ENCODE measurements at places on chromosomes 5 and 9.

GRCh38 chr9:75229605-75230332 is 141.5 kb downstream of the OSTF1 start:
- no peak for DNase-seq

GRCh38 chr5:144114571-144114970 is 55.9 kb downstream of the YIPF5 start:
- DNase-seq, result no peak

DNA sequence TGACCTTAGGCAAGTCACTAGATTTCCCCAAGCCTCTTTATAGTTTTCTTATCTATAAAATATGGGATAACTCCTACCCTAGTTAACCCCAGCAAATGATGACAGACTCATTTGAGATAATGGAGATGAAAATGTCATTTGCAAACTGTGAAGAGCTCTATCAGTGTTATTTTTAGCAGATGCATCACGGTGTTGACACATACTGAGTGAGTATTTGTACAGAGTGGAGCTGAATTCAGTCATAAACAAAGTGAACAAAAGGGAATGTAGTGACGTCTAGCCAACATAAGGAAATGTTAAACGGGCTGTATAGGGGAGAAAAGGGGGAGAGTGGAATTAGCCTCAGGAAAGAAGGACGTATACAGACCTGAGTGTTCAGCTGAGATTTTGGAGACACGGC is 75.9 kb downstream of the NMUR2 start:
- DNase-seq, result no peak

GRCh38 chr9:24516463-24516862 is 29.2 kb downstream of the IZUMO3 start:
- DNase-seq, result no peak

DNA sequence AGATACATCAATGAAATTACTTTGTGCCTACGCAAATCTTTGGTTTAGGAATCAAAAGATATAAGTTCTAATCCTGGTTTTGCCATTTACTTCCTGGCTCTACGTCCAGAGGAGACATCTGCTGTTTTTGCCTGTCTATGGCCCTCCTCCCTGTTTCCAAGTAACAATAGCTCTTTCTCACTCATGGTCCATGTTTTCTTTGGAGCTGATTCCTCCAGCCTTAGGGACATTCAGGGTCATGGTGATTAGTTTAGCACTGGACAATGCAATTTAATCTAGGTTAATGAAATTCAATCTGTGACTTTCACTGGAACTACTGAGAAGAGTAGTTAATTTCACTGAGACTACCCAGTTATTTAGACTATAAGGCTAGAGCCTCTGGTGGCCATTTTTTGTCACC is 170.6 kb downstream of the SEMA6A start:
- no peak for DNase-seq

- no peak for DNase-seq
Observed at GRCh38 chr9:130311408-130312140, 46.0 kb downstream of the HMCN2 start.

- DNase-seq, result no peak
Observed at GRCh38 chr5:71924325-71924724, 182.9 kb upstream of the MAP1B start.

- no peak for DNase-seq
Observed at GRCh38 chr9:68562461-68562860, 21.8 kb upstream of the TMEM252 start.

DNA sequence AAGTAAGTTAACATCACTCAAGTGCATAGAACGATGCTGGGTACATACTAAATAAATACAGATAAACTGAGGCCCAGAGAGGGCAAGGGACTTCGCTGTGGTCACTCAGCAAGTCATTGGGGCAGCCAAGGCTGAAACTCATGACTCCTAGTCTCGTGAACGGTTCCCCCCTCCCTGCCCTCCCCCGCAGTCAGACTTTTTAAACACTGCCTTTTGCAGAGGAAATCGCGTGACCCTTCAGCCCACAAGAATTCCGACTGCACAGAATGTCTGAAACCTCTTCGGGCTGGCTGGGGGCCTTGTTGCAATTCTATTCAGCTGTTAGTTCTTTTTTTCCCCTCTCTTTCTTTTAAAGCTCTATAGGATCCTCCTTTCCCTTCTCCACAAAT is 28.1 kb downstream of the NEK6 start:
- DNase-seq, result peak; percentile 80

GRCh38 chr5:81639556-81639955 is 111.3 kb downstream of the SSBP2 start:
- DNase-seq, result no peak

GRCh38 chr9:119829748-119830147 is 460.5 kb upstream of the BRINP1 start:
- DNase-seq, result no peak

DNA sequence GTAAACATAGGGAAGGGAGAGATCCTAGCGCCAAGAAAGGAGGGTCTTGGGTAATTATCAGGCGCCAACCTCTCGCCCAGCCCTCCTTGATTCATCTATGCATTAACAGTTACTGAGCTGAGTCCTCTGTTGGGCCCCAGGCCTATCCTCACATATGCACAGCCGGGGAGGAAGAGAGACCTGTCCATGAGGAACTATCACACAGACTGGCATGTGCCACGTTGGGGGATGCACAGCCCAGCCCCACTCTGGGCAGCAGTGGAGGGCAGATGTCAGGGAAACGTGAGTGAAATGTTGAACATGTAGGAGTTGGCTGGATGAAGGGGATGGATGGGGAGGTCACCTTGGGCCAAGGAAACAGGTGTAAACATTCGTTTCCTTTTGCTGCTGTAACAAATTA is 18.8 kb upstream of the ENHO start:
- DNase-seq, result no peak

GRCh38 chr5:133347039-133347438 is 265.3 kb downstream of the FSTL4 start:
- peak; percentile 8 for DNase-seq

- no peak for DNase-seq
Observed at GRCh38 chr9:35845824-35846771, 17.1 kb downstream of the TMEM8B start.

GRCh38 chr9:123228967-123229366 is 39.4 kb downstream of the STRBP start:
- DNase-seq, result no peak

- DNase-seq, result no peak
Observed at GRCh38 chr9:4138180-4138579, 161.7 kb downstream of the GLIS3 start.

GRCh38 chr9:119451426-119451825 is 82.2 kb upstream of the BRINP1 start:
- no peak for DNase-seq

DNA sequence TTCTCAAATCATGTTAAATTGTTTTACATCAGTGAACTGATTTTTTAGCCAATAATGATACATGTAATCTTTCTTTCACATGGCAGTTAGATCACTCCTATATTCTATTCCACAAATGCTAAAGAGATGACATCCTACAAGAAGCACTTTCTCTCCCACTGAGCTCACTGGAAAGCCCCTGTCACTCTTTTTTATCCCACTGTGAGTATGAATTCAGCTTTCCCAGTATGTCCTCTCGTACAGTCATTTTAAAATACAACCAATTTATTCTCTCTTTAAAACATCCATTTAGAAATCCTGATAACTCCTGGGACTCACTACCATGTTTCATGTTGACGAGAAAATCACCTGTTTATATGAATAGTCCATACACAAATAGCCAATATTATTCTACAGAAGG is 599.9 kb downstream of the SEMA5A start:
- no peak for DNase-seq

GRCh38 chr5:143208781-143209510 is 194.5 kb downstream of the NR3C1 start:
- no peak for DNase-seq

DNA sequence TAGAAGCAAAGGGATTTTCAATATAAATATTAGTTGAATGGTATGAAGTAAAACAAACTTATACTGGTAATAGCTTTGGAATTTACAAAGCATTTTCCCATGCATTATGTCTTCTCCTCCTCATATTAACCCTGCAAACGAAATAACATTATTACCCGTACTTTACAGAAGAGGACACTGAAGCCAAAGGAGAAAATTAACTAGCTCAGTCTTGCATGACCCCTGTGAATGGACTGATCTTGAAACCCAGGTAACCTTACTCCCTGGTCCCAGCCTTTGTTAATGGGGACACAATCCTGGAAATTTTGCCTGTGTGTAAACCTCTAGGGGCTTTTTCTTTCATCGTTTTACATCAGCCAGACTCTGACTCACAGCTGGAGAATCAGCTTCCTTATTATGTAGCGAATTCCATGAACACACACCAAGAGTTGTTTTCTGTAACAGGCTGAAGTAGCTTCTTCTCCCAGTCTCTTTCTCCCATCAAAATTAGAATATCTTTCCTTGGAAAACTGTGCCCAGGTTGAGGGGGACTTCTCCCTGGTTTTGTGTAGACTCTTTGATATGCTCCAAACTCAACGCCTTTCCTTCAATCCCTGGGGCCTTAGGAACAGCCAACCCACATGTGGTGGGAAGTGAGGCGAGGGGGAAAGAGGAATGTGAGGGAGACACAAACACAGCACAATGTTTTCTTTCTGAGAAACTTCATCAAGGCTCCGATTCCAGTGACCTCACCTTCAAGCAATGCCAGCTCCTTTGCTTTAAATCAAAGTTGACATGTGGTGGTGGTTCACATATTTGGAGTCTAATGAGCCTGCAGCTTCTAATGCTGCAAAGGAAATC is 480.9 kb upstream of the PAPPA start:
- no peak for DNase-seq

DNA sequence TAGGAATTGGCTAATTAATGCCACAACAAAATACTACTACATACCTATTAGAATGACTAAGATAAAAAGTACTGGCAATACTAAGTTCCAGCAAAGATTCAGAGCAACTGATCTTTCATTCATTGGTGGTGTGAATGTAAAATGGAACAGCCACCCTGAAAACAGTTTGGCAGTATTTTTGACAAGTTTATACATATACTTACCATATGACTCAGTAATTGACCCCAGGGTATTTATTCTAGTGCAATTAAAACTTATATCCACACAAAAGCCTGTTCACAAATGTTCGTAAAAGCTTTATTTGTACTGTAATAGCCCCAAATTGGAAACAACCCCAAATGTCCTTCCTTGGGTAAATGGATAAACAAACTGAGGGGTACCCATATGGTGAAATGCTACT is 270.8 kb upstream of the ACTBL2 start:
- no peak for DNase-seq

- DNase-seq, result no peak
Observed at GRCh38 chr5:133839721-133840120, 128.7 kb downstream of the C5orf15 start.

DNA sequence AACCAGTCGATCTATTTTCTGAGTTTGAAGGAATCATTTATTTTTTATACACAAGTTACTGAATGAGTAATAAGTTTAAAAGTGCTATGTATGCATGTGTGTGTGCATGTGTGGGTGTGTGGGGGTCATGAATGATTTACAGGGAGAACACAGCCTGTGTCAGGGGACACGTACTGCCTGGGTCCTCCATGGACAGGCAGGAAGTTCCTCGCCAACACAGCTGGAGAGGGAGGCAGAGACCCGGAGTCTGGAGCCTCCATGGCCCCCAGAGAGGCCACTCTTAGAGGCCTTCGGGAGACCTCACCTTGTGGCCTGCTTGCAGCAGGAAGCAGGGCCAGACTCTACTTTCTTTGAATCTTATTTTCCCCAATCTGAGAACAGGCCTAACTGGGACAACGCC is 144.7 kb downstream of the GABBR2 start:
- no peak for DNase-seq

- no peak for DNase-seq
Observed at GRCh38 chr9:115914291-115914690, 239.3 kb upstream of the PAPPA start.

- no peak for DNase-seq
Observed at GRCh38 chr5:90561766-90562165, 3.2 kb downstream of the ADGRV1 start.

DNA sequence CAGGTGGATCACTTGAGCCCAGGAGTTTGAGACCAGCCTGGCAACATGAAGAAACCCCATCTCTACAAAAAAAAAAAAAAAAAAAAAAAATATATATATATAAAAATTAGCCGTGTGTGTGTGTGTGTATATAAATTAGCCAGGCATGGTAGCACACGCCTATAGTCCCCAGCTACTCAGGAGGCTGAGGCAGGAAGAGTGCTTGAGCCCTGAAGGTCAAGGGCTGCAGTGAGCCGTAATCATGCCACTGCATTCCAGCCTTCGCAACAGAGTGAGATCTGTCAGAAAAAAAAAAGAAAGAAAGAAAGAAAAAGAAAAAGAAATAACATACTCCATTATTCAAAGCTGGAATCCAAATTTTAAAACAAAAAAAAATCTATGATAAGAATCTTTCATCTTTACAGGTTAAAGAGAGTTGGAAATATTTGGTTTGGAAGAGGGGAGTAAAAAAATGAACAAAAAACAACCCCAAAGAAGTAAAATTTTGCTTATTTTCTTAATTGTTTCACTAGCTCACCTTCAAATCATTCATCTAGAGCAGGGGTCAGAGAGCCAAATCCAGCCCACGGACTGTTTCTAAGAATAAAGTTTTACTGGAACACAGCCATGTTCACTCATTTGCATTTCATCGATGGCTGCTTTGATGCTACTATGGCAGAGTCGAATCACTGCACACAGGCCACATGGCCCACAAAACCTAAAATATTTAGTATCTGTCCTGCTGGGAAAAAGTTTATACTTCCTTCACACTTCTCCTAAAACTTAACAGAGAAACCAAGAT is 109.9 kb downstream of the DROSHA start:
- no peak for DNase-seq

DNA sequence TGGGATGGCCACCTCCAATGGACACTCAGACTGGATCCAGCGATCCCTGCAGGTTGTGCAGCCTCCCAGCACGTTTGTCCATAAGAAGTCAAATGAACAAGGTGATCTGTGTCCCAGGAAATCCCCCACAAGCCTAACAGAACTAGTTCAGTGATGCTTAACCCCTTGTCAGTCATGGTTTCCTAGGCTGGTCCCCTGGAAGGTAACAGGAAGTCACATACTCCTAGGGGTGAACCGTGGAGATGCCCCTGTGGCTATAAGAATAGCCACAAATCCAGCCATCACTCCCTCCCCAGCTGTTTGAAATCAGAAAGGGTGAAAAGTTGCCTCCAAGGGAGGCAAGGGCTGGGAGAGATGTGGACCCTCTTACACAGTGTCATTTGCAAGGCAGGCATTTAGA is 22.5 kb downstream of the PAX5 start:
- no peak for DNase-seq

DNA sequence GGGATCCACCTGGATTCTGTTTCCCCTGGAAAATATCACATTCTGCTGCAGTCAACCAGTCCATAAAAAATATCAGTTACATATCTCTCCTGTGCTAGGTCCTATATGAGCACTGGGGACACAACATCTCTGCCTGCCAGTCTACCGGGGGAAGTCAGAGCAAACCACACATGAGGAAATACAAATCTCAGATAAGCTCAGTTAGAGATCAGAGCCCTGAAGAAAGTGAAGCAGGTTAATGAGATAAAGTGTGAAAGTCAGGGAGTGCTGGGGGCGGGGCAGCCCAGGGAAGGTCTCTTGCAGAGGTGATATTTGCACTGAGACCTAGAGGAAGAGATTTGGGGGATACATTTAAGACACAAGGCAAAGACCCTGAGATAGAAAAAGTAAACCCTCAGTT is 67.8 kb upstream of the SLC1A1 start:
- no peak for DNase-seq

GRCh38 chr5:169296419-169297143 is 4.4 kb downstream of the SLIT3 start:
- DNase-seq, result no peak
